Activated naive CD4-positive, alpha-beta T cell treated with anti-CD3 and anti-CD28 coated beads, Interleukin-2, amount 10 ng/mL, durations not matched to agents 7 days and 5 days (primary cell): ENCODE measurements at places on chromosomes 11 and 22.

GRCh38 chr11:111336582-111337256 lies 38.4 kb downstream of the POU2AF3 start:
- DNase-seq: no peak

DNA sequence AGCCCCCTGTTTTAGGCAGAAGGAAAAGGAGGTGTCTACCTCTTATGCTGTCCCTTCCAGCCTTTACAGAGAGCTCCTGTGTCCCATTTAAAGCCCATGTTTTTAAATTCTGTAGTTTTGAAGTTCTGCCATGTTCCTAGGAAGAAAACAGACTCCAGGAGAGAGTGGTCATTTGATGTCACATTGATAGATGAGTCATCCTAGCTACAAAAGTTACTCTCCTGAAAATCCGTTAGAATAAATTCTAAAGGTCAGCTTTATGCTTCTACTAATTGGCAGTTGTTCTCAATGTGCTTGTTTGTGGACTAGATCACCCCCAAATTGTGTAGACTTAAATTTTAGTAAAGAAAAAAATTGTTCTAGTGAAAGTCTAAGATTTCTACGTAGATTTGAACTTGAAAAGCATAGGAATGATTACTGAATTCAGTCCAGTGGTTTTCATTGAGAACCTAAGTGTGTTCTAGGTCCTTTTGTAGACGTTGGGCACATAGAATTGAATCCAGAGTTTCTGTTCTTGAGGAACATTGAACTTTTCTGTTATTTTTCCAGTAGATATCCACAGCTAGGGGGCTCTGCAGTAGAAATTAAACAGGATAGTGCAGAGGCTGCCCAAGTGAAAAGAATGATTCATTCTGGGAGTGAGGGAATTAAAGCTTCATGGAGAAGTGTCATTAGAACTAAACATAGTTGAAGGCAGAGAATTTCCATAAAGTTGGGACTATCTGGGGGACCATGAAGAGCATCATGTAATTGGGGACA lies 140.6 kb upstream of the RASSF10 start:
- DNase-seq: no peak

- DNase-seq: no peak
Measured at GRCh38 chr22:48088926-48089536, 1326.6 kb downstream of the TBC1D22A start.

DNA sequence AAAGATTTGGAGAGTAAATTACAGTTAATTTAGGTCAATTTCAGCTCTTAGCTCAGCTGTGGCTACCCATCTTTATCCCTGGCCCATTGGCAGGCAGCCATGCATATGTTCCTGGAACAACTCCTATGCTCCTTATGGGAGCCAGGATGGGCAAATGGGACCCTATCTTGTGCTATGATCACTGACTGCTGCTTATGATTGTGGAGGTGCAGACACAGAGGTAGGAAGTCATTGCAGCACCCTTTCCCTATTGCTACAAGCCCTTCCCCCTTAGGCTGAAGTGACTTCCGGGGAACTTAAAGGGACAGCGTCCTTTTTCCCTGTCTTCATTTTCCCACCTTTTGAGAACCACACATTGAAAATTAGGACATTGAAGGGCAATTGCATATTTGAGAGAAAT lies 112.7 kb downstream of the FCHSD2 start:
- no peak for DNase-seq

DNA sequence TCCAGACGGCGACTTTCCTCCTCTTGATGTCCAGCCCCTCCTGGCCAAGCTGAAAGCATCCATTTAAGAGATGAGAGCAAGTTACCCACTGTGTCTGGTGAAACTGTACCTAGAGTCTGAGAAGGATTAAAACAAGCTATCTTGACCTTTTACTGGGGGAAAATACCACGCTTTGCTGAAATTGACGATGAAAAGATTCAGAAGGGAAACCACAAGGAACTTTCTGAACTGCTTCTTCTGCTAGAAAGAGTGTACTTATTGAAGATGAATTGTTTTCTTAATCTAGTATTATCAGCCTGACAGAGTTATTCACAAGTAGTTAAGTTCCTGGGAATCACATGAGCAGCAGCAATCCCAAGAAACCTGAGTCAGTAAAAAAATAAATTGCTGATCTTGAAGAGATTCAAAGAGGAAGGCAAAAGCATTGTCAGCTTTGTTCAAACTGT lies 13.1 kb upstream of the MS4A6A start:
- no peak for DNase-seq

DNA sequence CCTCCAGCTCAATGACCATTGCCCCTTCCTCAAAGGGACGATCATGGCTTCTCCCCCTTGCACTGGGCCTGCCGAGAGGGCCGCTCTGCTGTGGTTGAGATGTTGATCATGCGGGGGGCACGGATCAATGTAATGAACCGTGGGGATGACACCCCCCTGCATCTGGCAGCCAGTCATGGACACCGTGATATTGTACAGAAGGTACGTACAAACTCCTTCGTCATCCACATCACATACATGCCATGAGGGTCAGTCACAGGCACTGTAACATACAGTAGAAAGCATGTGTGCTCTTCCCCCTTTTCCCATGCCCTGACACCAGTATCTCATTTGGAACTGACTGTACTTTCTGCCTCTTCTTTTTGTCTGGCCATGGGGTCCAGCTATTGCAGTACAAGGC lies 4.0 kb downstream of the TAF10 start:
- peak; percentile 1 for DNase-seq

DNA sequence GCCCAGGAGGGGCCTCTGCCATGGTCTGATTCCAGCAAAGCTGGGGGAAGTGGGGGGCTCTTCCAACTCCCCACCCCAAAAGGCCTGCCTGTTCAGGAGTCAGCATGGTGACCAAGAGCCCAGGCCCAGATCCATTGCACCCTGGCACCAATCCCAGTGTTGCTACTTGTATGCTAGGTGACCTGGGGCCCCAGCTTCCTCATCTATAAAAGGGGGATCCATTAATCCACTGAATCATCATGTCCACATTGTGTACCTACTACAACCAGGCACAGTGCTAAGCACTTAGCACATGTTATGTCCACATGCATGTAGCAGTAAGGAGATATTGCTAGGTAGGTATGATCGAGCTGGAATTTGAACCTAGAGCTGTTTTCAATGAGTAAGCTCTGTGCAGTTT lies 2.0 kb downstream of the SYT12 start:
- DNase-seq: no peak

- no peak for DNase-seq
Measured at GRCh38 chr22:35930933-35931332, 97.7 kb downstream of the RBFOX2 start.

- DNase-seq: no peak
Measured at GRCh38 chr11:116355104-116355503, 417.7 kb downstream of the BUD13 start.

DNA sequence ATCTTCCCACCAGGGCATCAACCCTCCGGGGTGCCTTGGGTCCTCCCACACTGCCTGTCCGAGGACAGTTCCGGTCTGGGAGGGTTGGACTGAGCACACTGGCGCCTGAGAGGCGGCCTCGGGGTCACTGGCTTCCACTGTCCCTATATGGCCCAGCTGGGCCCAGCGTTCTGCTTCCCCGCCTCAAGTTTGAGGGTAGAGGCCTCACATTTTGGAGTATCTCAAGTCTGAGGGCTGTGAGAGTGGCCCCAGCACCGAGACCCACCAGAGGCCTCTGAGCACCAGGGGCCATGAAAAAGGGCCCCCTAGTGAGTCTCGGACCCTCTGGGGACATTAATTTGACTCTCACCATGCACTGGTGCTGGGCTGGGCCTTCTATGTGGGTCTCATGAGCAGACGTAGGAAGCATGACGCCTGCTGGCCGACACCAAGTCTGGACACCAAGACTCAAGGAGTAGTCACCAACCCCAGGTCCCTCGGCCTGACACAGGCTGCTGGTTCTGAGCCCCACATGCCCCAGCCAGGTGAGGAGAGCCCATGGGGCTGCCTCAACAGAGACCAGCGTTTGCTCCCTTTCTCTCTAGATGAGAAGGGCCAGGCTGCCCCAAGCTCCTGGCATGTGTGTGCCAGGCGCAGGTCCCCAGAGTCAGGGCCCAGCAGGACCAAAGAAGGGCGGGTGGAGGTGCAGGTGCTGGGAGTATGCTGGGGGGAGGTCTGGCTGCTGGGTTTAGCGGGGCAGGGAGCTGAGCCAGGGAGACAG lies 27.5 kb downstream of the ARVCF start:
- DNase-seq: no peak

DNA sequence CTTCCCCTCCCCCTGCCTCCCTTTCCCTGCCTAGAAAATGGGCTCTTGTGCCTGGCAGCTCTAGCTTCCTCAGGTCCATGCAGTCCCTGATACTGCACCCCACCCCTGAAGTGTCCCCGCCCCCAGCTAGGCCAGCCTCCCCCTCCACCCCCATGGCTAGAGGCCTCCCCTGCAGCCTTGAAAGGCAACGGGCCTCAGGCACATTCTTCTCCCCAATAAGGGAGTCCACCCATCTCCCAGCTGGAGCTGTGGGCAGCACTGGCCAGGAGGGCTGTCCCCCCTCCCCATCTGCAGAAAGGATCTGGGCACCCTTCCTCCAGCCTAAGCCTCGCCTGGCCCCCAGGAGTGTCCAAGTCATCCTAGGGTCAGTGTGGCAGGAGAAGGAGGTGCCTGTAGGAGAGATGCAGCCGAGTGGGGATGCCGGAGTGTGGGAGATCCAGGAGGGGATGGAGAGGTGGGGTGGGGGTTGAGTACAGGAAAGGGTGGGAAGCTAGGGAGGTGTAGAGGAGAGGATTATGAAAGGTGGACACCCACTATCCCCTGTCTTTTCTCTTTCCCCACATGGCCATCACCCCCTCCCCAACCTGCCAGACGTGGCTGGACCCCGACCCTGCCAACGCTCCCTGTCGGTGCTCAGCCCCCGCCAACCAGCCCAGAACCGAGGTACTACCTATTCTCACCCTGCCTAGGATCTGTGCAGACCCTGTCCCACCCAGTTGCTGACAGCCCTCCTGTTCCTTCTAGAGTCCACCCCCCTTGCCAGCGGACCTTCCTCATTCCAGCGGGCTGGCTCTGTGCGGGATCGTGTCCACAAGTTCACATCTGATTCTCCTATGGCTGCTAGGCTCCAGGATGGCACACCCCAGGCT lies 9.3 kb downstream of the SMTN start:
- DNase-seq: no peak

DNA sequence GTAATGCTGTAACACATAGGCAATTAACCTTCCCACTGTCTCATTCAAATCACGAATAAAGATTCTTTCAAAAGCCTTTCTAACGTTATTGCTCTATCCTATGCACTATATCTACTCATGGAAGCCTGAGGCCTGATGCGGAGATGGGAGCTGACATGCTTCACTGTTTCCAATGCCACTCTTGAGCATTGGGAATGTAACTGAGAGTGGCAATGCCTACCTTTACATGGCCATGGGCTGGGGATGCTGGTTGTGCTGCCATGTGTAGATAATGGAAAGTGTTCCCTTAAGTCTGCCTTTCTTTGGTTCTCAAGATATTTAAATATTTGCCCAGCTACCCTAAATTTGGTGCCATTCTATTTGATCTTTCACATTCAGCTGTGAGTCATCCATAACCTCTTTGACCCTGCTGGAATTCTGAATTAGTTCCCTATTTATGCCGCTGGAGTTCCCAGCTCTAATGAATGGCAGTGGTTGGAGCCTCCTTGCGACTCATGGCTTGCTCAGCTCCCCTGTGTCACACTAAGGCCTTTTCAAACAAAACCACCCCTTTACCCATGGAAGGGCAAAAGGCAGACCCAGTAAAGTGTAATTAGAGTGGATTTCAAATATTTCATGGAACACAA lies 21.4 kb upstream of the DKK3 start:
- DNase-seq: no peak
